ENCODE measurements at places on chromosomes 3 and 15.

GRCh38 chr15:68644996-68645395, 66.2 kb downstream of the CORO2B start:
- DNase-seq: no peak

DNA sequence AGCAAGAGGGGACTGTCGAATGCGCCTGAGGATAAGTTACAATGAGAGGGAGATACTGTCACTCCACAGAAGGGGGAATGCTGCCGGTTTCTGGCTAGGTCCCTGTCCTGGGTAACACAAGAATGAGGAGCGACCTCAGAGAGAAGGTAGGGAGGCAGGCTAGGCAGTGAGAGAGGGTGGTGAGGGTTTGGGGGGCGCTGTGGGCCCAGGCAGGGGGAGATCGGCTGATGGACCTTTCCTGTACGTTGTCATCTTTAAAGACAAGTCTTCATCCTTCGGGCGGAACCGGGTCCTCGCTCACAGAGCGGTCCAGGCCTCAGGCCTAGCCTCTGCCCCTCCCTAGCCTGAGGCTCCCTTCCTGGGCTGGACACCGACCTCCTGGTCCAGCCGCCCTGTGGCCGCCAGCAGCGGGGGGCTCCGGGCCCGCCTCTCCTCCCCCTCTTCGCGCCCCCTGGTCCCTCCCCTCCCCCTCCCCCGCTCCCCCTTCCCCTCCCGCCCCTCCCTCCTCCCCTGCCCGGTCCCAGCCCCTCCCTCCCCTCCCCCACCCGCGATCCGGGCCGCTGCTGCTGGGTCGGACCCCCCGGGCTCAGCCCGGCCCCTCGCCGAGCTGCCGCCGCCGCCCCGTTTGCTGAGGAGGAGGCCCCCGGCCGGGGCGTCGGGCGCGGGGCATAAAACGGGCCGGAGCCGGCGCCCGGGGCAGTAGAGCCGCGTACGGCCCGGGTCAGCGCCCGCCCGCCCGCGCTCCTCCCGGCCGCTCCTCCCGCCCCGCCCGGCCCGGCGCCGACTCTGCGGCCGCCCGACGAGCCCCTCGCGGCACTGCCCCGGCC, at the start of gene CHRD:
CHRD (plus strand) TSS at position 697 of the 827 bp plus-strand sequence. CDS start 265 bp downstream, outside the sequence.
- no peak for DNase-seq

DNA sequence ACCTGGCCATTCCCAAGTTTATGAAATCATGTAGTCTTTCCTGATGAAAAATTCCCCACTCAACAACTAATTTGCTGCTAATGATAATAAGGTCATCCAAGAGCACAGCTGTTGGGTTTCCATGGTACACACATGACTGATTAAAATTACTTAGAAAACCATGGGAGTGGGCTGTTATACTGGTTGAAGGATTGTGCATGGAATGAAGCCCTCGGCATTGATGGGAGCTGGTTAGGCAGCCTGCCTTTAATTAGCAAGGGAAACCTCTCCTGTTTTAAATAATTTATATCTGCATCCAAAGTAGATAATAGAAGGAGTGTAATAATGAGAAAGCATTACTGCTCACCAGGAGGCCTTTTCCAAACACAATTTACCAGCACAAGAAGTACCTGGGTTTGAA, 235.1 kb upstream of the CFAP20DC start:
- DNase-seq: no peak

DNA sequence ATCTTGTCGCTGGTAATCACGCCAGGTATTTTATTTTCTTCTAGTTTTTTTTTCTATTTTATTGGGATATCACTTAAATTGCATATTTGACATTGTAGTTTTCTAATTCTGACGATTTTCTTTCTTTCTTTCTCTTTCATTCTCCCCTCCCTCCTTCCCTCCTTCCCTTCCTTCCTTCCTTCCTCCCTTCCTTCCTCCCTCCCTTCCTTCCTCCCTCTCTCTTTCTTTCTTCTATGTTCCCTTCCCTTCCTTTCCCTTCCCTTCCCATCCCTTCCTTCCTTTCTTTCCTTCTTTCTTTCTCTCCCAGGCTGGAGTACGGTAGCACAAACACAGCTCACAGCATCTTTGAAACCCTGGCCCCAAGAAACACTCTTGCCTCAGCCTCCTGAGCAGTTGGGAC, 100.6 kb upstream of the BCL6 start:
- no peak for DNase-seq

- no peak for DNase-seq
Measured at GRCh38 chr3:61505197-61505596, 56.2 kb upstream of the PTPRG start.

DNA sequence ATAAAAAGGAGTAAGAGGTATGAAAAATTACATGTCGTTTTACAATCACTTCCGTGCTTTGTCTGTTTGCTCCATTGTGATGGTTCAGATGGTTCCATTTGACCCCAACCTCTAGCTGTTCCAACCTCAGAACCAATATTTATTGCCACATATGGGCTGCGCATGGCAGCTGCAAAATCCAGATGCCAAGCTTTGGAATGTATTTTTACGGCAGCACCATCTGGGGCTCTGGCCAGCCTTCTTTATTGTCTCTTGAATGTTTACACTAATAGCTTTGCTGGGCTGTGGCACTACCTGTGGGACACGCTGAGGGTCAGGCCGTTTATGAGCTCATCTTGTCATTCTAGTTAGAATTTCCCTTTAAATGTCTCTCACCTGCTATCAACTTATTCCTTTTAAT, 219.8 kb downstream of the ROBO2 start:
- peak; percentile 5 for DNase-seq

GRCh38 chr15:62766599-62766998, 275.9 kb upstream of the TPM1 start:
- DNase-seq: no peak

DNA sequence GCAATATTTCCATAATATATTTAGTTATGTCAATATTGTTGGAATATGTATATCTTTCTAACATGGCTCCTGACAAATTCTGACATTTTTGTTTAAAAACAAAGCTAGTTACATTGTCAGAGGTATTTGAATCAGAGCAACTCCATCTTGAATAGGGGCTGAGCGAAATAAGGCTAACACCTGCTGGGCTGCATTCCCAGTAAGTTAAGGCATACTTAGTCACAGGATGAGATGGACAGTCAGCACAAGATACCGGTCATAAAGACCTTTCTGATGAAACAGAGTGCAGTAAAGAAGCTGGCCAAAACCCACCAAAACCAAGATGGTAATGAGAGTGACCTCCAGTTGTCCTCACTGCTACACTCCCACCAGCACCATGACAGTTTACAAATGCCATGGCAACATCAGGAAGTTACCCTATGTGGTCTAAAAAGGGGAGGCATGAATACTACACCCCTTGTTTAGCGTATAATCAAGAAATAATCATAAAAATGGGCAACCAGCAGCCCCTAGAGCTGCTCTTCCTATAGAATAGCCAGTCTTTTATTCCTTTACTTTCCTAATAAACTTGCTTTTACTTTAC, 30.4 kb downstream of the RPL22L1 start:
- no peak for DNase-seq

DNA sequence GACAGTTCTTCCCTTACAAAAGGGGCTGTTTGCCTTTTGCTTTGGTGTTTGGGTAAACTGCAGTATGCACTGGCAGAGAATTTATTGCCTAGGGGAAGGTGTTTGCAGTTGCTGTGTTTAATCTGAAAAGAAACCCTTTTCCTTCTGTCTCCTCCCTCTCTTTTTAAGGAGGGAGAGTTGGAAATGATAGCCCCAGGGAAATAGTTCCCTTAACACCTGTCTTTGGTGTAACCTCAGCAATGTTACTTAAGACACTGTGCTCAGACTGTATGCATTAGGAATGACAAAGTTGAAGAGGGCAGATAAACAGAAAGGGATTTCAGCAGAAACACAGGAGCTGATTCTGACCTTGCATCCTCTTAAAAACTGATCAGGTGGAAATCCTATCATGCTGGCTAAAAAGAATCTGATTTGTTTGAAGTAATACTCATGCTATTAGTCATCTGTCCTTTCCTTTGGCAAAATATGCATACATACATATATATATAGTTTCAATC, 125.4 kb downstream of the TP63 start:
- no peak for DNase-seq

- no peak for DNase-seq
Measured at GRCh38 chr3:8486936-8487335, 14.7 kb upstream of the LMCD1 start.

GRCh38 chr3:128349963-128350599, 116.6 kb downstream of the DNAJB8 start:
- DNase-seq: peak; percentile 80

DNA sequence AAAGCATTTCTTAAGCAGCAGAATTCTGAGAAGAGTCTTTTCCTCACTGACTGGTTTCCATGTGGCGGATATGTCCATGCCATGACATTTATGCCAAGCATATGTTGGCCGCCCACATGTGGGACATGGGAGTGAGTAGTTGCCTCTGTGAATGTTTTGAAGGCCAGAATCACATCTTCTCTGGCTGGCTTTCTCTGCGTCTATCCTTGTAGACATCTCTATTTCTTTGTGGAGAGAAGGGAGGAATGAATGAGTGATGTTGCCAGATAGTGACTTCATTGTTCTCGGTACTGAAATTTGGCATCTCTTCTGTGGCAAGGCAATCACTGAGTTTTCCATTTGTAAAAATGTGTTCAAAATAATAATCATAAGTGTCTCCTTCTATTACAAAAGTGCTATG, 316.0 kb downstream of the CLSTN2 start:
- DNase-seq: no peak

- DNase-seq: no peak
Measured at GRCh38 chr15:60905587-60905986, 323.5 kb downstream of the RORA start.

DNA sequence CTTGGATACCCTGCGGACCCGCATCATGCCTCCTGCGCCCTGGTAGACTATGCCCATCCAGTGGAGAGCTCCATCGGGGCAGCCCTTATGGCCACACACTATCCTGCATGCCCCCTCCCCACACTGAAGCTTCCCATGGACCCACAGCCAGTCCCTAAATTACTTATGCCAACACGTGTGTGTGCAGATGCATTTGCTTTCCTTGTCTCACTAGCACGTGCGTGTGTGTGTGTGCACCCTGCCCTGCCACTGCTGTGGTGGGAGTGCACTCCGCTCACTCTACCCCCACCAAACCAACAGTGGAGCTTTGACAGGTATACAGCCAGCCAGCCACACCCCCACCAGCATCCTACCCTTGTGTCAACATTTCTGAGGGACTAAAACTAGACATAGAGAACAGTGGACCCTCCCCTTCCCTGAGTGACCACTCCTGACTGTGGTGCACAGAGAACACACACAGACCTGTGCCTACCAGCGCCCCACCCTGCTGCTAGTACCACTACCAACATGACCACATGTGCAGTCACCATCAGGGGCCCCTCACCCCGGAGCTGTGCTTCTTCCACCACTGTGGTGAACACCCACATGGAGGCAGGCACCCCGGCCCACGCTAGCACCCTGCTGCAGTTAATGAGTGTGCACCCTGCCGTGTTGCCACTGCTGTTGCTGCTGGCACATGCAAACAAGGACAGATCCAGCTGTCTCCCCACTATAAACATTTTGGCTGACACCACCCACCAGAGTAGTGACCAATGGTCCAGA, 310.8 kb downstream of the GABRB3 start:
- DNase-seq: no peak

DNA sequence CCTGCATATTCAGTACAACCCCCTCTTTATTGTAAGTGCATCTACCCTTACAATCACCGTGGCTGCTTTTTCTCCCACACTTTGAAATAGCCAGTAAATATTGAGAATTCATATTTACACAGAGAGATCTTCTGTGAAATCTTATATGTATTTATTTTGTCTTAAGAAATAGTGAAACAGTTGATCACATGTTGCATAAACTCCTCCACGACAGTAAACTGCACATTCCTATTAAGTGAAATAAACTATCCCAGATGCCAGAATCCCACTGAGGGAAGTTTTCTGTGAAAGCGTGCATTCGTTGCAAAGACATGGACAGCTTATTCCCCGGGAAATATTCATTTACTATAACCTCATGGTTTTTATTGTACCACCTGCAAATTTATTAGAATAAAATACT, 796.0 kb downstream of the ROBO2 start:
- no peak for DNase-seq

DNA sequence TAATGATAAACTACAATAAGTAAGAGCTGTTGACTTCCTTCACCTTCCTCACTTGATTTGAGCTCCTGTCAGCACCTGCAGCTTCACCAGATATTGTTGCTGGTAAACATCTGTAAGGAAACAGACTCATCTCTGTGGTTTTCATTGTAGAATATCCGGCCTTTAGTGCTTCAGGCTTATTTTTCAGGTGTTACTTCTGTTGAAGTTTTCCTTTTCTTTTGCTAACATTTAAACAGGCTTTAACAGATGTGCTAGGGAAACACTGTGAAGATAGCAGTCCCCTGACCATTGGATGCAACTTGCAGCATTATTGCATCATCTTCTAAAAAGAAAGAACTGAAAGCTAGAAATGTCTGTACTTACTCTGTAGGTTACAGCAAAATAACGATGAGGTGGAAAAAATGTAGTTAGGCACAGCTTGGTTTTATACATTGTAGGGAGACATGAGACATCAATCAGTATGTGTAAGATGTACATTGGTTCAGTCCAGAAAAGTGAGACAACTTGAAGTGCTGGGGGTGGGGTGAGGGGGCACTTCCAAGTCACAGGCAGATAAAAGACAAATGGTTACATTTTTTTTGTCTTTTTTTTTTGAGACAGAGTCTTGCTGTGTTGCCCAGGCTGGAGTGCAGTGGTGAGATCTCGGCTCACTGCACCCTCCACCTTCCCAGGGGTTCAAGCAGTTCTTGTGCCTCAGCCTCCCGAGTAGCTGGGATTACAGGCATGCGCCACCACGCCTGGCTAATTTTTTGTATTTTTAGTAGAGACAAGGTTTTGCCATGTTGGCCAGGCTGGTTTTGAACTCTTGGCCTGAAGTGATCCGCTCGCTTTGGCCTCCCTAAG, 10.2 kb downstream of the EDEM1 start:
- DNase-seq: no peak

DNA sequence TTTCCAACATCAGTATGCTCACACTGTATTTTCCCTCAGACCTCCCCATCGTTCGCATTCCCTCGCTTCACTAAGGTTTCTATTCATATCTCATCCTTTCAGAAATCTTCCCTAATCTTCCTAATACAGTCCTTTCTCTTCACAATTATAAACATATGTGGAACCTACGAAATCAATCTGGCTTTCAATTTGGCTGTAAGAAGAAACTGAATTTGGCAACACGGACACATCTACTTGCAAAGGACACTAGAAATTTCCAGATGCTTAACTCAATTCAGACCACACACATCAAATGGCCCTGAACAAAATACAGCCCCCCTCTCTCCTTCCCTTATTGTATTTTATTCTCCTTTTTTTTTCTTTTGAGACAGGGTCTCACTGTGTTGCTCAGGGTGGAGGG, 39.1 kb upstream of the TM4SF19 start:
- DNase-seq: no peak

DNA sequence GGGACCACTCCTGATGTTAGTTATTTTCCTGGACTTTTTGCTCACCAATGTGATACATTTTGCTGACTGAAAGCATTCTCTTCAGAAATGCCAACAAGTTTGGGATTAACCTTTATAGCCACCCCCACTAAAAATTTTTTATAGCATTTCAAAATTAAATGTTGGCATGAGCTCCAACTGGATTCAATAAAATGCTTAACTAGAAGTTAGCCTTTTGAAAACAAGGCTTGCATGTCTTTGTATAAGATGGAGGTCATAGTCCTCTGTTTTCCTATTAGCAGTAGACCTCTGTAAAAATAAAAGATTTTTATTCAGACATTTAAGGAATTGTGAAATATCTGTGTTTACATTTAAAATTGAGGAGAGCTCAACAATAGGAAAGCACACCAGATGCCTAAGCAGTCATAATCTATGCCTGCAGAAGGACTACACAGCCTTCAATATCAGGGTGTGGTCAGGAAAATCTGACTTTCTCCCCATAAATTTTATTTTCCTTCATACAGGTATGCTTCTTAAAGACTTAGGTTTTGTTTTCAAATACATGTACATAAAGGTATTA, 87.2 kb downstream of the DNAJC13 start:
- DNase-seq: no peak

- no peak for DNase-seq
Measured at GRCh38 chr3:41716471-41716870, 245.4 kb downstream of the ULK4 start.
